ENCODE measurements at places on chromosomes 12 and 14. TPM values are rescaled to one million over a fixed set of nuclear protein-coding genes. Genes with fewer than 3 reads are reported as not detected.

DNA sequence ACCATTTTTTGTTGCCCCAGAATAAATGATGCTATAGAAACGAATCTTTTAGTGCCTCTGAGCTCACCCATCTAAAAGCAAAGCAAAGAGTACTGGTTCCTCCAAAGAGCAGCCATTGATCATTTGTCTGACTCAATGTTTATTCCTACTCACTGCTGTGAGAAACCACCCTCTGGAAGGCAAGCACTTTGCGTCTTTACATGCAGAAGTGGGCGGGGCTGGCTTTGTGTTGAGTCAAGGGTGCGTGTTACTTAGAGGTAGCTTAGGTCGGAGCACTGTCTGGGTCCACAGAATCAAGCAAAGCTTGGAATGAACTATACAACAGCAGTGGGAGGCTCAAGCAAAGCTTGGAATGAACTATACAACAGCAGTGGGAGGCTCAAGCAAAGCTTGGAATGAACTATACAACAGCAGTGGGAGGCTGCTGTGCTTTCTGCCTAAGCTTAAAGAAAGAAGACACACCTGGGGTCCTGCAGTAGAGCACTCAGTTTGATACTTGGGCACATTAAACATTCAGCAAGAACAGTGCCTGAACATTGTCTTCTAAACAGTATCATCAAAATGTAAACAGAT is 77.2 kb upstream of the PRICKLE1 start:
- H3K36me3 ChIP-seq = no peaks in the 10 kb centered on the region
- H3K27ac ChIP-seq = no peak overlapping the region
- DNase-seq = no peak

- H3K27me3 ChIP-seq = no peaks in the 10 kb centered on the region
- H3K4me1 ChIP-seq = peaks cover 6% of the 10 kb centered on the region
- no peak overlapping the region for H3K4me3 ChIP-seq
- DNase-seq = no peak
- no peak overlapping the region for H3K27ac ChIP-seq
These were observed 302.5 kb upstream of the AMIGO2 start for GRCh38 chr12:47382305-47382704.

The MYF6 gene
- total RNA-seq = not detected

- no peak overlapping the region for H3K27ac ChIP-seq
- H3K4me1 ChIP-seq = peaks cover 8% of the 10 kb centered on the region
- no peaks in the 10 kb centered on the region for H3K36me3 ChIP-seq
- DNase-seq = no peak
- H3K27me3 ChIP-seq = no peaks in the 10 kb centered on the region
These were observed 30.5 kb downstream of the YLPM1 start for GRCh38 chr14:74793506-74794155.

The KITLG gene
- 25.0 TPM for total RNA-seq

The PRB2 gene
- total RNA-seq = 0.62 TPM

The FOXA1 gene
- total RNA-seq = 2.2 TPM

- H3K27me3 ChIP-seq = no peaks in the 10 kb centered on the region
- peaks cover 19% of the 10 kb centered on the region for H3K4me1 ChIP-seq
- no peak for DNase-seq
- peak overlapping the region; percentile 66 for H3K27ac ChIP-seq
- no peaks in the 10 kb centered on the region for H3K36me3 ChIP-seq
These were observed 67.7 kb downstream of the DIO3 start for GRCh38 chr14:101628975-101629374.

DNA sequence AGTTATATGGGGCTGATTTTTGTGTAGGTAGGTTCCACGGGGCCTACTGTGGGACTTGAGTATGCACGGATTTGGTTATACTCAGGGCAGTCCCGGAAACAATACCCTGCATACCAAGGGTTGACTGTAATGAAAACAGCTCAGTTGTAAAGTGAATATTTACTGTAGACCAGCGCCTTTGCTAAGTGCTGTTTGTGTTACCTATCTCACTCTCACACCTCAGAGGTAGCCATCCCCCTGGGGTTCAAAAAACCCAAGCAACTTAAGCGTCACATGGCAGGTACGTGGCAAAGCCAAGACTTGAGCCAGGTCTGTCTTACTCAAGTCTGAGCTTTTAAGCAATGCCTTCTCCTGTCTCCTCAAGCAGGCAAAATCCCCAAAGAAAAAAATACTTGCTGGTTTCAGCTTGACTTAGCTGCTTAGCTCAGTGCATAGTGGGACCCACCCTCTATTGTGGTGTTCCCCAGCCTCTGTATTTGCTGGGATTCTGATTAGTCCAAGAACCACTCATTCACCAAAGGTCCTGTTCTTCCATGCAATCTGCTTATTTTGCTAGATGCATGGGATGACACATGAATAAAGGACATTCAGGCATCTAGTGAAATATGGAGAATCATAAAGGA is 34.2 kb upstream of the STRN3 start:
- no peak overlapping the region for H3K4me3 ChIP-seq
- H3K36me3 ChIP-seq = no peaks in the 10 kb centered on the region
- DNase-seq = no peak
- peaks cover 5% of the 10 kb centered on the region for H3K4me1 ChIP-seq
- H3K27ac ChIP-seq = no peak overlapping the region

The RD3L gene
- not detected for total RNA-seq

GRCh38 chr14:102610968-102611811 is 18.7 kb downstream of the RCOR1 start:
- DNase-seq = no peak
- H3K4me1 ChIP-seq = no peaks in the 10 kb centered on the region
- no peak overlapping the region for H3K4me3 ChIP-seq
- H3K27ac ChIP-seq = no peak overlapping the region
- no peaks in the 10 kb centered on the region for H3K36me3 ChIP-seq

DNA sequence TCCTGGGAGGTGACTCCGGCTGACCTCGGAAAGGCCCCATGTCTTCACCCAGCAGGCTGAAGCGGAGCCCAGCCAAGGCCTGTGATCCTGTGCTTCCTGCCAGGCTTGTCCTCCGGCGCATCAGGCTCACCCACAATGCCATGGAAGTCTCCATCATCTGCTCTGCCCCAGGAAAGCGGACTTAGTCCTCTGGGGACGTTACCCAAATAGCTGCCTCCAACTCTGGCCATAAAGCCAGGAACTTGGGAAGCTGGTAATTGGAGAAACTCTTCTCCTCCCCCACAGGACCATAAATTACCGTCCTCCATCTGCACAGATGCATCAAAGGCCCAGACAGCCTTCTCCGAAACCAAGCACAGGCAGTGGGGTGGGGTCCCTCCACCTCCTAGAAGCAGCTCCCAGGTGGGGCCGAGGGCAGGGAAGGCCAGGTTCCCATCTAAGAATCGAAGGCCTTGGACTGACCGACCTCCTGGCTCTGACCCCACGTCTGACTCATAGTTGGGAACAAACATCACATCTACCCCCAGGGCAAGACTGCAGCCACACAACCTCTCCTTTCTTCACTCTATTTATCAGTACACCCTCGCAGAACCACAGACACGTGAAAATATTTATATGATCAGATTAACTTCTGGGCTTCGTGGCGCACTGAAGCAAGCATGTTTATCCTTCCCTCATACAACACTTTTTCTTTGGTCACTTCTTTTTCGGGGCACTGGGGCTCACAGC is 56.4 kb downstream of the PITPNM2 start:
- H3K4me3 ChIP-seq = no peak overlapping the region
- peaks cover 26% of the 10 kb centered on the region for H3K4me1 ChIP-seq
- peak; percentile 34 for DNase-seq
- peak overlapping the region; percentile 44 for H3K27ac ChIP-seq
- no peaks in the 10 kb centered on the region for H3K27me3 ChIP-seq

The APAF1 gene
- total RNA-seq = 10.6 TPM

GRCh38 chr14:70942342-70942706 is 35.1 kb downstream of the PCNX1 start:
- H3K4me1 ChIP-seq = no peaks in the 10 kb centered on the region
- no peaks in the 10 kb centered on the region for H3K36me3 ChIP-seq
- H3K4me3 ChIP-seq = no peak overlapping the region
- H3K27ac ChIP-seq = no peak overlapping the region
- no peaks in the 10 kb centered on the region for H3K27me3 ChIP-seq

DNA sequence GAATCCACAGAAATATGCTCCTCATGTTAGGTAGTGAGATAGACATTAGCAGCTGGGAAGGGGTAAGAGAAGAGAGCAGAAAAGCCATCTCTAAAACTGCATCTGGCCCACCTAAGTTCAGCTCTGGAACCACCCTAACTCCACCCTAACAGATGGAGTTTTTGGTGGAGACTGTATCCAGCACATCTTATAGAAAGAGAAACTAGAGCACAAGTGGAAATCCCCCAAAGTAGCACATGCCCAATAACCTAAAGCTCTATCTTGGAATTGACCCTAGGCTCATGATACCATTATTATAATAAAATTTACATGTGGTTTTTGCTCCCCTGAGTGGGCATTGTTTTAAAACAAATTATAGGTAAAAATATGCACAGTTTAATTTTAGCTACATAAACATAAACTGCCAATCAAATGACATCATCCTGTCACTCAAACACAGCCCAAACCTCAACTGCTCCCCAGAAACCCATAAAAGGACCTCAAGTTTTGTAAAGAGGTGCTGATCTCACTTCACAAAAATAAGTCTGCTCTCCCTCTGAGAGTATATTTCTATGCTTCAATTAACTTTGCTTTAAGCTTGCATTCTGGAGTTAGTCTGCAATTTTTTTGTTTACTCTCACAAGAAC is 206.4 kb downstream of the PIK3C2G start:
- no peak overlapping the region for H3K27ac ChIP-seq
- H3K36me3 ChIP-seq = no peaks in the 10 kb centered on the region
- H3K27me3 ChIP-seq = no peaks in the 10 kb centered on the region
- H3K4me3 ChIP-seq = no peak overlapping the region
